MG63 (cell line): ENCODE measurements at places on chromosomes 3 and 15. TPM values are rescaled to one million over a fixed set of nuclear protein-coding genes. Genes with fewer than 3 reads are reported as not detected.

DNA sequence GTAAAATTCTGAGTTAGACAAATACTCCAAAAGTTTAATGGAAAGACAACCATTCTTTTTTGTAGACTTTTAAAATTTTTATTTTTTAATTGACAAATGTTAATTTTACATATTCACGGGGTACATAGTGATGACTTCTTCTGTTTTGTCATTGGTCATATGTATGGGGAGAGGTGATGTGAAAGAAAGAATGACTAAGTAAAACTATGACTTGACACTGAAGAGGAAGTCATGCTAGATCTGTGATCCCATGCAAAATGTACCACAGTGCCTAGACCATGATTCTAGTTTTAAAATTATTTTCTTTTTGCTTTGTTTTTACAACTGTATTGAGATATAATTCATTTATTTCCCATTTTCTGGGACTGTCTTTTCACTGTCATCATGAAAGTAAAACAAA lies 281.6 kb downstream of the MBNL1 start:
- no peak for DNase-seq

Gene CD86
- not detected in 2 replicates for total RNA-seq

Gene SERPINI2
- total RNA-seq: not detected in 2 replicates

DNA sequence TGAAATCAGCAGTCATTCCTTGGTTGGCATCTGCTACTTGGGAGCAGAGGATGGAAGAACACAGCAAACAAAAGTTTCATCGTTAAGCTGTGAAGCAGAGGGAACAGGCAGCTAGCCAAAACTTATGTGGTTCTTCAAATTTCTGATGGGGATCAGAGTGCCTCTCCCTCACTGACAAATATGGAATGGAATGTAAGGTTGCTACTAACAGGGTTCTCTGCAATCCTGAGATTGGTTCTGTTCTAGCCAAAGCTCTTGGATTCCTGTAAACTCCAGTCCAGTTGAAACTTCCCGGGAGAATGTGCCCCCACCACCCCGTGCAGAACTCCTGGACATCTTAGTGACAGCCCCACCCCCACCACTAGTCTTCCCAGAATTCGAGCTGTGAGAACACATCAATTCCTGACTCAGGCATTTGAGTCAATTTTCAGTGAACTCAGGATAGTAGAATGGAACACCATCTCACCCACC lies 55.9 kb upstream of the PHLDB2 start:
- peak; percentile 90 for DNase-seq

DNA sequence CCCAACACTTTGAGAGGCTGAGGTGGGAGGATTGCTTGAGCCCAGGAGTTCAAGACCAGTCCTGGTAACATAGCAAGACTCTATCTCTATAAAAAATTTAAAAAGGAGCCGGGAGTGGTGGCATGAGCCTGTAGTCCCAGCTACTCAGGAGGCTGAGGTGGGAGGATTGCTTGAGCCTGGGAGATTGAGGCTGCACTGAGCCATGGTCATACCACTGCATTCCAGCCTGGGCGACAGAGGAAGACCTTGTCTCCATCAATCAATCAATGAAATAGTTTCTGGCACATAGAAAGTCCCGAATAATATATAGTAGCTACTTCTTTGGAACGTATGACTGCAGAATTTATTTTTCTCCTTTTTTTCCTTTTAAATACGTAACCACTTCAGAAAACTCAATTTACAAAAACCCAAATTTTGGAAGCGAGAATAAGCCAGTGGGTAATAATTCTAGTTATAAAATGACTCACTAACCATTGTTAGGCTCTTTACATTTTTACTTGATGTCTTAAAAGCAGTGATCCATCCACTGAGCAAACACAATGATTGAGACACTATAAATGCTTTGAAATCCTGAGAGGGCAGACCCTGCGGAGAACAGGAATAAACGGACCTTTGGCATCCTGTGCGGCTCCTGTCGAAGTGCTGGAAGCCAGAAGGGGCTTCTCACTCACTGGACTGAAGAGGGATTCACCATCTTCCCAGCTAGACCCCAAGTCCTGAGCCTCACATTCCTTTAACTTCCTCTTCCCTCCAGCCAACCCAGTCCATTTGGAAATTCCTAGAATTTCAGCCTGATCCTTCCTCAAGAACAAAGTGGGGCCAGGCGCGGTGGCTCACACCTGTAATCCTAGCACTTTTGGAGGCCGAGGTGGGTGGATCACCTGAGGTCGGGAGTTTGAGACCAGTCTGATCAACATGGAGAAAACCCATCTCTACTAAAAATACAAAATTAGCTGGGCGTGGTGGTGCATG lies 68.4 kb upstream of the MFGE8 start:
- DNase-seq: no peak

DNA sequence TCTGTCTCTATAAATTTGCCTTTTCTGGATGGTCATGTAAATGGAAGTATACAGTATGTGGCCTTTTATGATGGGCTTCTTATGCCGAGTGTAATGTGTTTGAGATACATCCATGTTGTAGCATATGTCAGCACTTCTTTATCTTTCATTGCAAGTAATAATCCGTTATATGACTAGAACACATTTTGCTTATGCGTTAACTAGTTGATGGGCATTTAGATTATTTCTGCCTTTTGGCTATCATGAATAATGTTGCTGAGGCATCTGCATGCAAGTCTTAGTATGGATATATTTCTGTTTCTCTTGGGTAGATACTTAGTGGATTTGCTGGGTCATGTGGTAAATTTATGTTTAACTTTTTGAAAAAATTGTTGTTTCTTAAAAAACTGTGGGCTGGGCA lies 19.7 kb downstream of the KAT2B start:
- no peak for DNase-seq

DNA sequence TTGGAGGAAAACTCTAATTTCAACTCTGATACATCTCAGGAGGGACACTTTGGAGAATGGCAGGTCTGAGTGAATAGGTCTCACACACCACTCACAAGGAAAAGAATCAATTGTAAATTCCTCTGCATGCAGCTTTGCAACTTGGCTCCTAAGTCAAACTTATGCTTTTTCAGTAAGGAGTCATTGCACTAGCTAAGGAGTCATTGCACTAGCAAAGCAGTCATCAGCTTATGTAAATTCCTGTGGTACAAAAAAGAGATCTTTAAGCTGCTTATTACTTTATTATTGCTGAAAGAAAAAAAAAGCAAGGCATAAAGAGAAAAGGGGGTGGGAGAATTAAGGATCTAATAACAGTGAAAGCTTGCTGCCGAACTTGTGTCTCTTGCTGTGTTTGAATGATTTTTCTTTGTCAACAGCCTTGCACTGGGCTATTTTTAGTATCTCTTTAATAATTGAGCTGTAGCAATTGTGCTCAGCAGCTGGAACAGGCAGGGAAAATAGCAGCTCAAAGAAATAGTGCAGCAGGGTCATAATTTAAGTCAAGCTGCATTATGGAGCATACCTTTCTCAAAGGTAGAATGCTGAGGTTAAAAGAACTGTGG lies 154.3 kb upstream of the ARPP21 start:
- DNase-seq: no peak

DNA sequence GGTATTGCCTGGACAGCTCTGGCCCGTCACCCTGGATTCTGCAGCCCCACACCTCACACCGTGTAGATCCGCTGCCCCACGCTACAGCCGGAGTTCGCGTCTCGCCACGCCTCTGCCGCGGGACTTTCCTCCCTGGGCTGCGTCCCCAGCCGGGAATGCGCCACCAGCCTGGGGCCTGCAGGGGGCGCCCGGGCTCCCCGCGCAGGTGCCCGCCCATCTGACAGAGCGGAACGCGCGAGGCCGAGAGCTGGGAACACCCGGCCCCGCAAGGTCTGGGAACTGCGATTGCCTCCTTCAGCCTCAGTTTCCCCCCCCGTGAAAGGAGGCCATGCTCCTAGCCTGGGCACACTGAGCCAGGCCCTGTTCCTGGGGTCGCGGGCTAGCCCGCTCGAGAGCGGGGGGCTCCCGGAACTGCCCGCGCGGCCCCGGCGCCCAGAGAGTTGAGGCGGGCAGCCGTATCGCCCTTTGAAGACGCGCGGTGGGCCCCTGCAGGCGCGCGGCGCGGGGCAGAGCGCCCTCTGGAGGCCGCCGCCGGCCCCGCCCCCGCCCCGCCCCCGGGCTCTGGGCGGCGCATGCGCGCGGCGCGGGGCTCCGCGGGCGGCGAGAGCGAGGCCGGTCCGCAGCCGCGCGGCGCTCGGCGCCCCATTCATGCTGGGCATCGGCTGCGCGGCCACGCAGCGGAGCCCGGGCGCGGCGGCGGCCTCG lies at the start of gene PLXNA1:
PLXNA1 (plus strand) TSS at position 645 of the 705 bp plus-strand sequence. CDS start 5,479 bp downstream, outside the sequence.
- DNase-seq: peak; percentile 78

GRCh38 chr3:27625864-27626263 lies 96.3 kb downstream of the EOMES start:
- DNase-seq: peak; percentile 11

- no peak for DNase-seq
Observed at GRCh38 chr3:151931171-151931570, 57.7 kb downstream of the SUCNR1 start.

- no peak for DNase-seq
Observed at GRCh38 chr3:38507120-38507519, 11.0 kb downstream of the EXOG start.

- DNase-seq: no peak
Observed at GRCh38 chr3:31707286-31707685, 174.6 kb downstream of the STT3B start.

GRCh38 chr3:71779674-71780377 lies 5.1 kb downstream of the PROK2 start:
- no peak for DNase-seq

Gene SSUH2
- not detected in 2 replicates for total RNA-seq

Gene RTP4
- total RNA-seq: 0.22 and 1.6 TPM in 2 replicates

Gene AGBL1
- total RNA-seq: not detected in 2 replicates
